ENCODE measurements at places on chromosomes 5 and 9. TPM values are rescaled to one million over a fixed set of nuclear protein-coding genes. Genes with fewer than 3 reads are reported as not detected.

The C9orf50 gene
- total RNA-seq, result not detected

The ANKRD18B gene
- total RNA-seq, result not detected

The MTMR12 gene
- 10.2 TPM for total RNA-seq

The SPTAN1 gene
- total RNA-seq, result 399 TPM

The GABRG2 gene
- total RNA-seq, result not detected

The CER1 gene
- not detected for total RNA-seq

The CCDC171 gene
- total RNA-seq, result 1.7 TPM

The MYMK gene
- not detected for total RNA-seq

The PCDHGA6 gene
- 2.3 TPM for total RNA-seq

The GBGT1 gene
- total RNA-seq, result 7.7 TPM

The FLT4 gene
- total RNA-seq, result not detected

The FIBCD1 gene
- total RNA-seq, result 2.4 TPM

The NDUFAF2 gene
- total RNA-seq, result 27.7 TPM

The PIP5K1B gene
- total RNA-seq, result not detected

The PCDHB7 gene
- 0.47 TPM for total RNA-seq

The CXCL14 gene
- not detected for total RNA-seq

The ZFP37 gene
- total RNA-seq, result 2.1 TPM

The CDO1 gene
- 0.30 TPM for total RNA-seq

The SMAD5 gene
- total RNA-seq, result 35.6 TPM

The FAM78A gene
- total RNA-seq, result 0.59 TPM

The PDCD1LG2 gene
- 4.3 TPM for total RNA-seq

The PCDH12 gene
- total RNA-seq, result under 0.01 TPM

The SEC61B gene
- total RNA-seq, result 119 TPM

The C9orf85 gene
- total RNA-seq, result 11.7 TPM

The EQTN gene
- not detected for total RNA-seq

The PCDHGA2 gene
- 1.2 TPM for total RNA-seq

The LRRC26 gene
- total RNA-seq, result not detected

The ARAP3 gene
- total RNA-seq, result 14.1 TPM

The TPPP gene
- 0.38 TPM for total RNA-seq

The C5orf58 gene
- total RNA-seq, result not detected

The JAKMIP2 gene
- not detected for total RNA-seq

The RGMB gene
- total RNA-seq, result 7.8 TPM

The LURAP1L gene
- total RNA-seq, result 29.0 TPM

The WDR31 gene
- total RNA-seq, result 0.83 TPM

The ASPN gene
- total RNA-seq, result 13.0 TPM

The FBP2 gene
- not detected for total RNA-seq

The PCDHA7 gene
- 1.5 TPM for total RNA-seq

The AQP7 gene
- total RNA-seq, result 1.6 TPM
